ENCODE measurements at places on chromosomes 12 and 14. TPM values are rescaled to one million over a fixed set of nuclear protein-coding genes. Genes with fewer than 3 reads are reported as not detected.

The RGS6 gene
- total RNA-seq = not detected

The PNN gene
- total RNA-seq = 30.4 TPM

The PLXNC1 gene
- total RNA-seq = 0.06 TPM

The ETFBKMT gene
- 0.63 TPM for total RNA-seq

The NTF3 gene
- 1.9 TPM for total RNA-seq

The KLHDC1 gene
- 0.17 TPM for total RNA-seq

The POLE2 gene
- total RNA-seq = 22.0 TPM

The RFX4 gene
- total RNA-seq = not detected

Data from epithelial cell of proximal tubule (primary cell).